ENCODE measurements at places on chromosomes 4 and X. TPM values are rescaled to one million over a fixed set of nuclear protein-coding genes. Genes with fewer than 3 reads are reported as not detected.

The KLKB1 gene
- 2.2 TPM for polyA plus RNA-seq

The CT45A5 gene
- 0.94 TPM for polyA plus RNA-seq

The PAGE4 gene
- polyA plus RNA-seq, result not detected

The PHOX2B gene
- polyA plus RNA-seq, result not detected

The HPGDS gene
- polyA plus RNA-seq, result 2.2 TPM

The SPATA4 gene
- polyA plus RNA-seq, result 4.7 TPM

The CXXC4 gene
- polyA plus RNA-seq, result 5.4 TPM

The TLR1 gene
- polyA plus RNA-seq, result 0.32 TPM

The ARSJ gene
- polyA plus RNA-seq, result 0.85 TPM

The TMSB15C gene
- not detected for polyA plus RNA-seq

The MSX1 gene
- 0.86 TPM for polyA plus RNA-seq

The MAGEA8 gene
- not detected for polyA plus RNA-seq

The CTAG2 gene
- polyA plus RNA-seq, result not detected

The CPE gene
- 852 TPM for polyA plus RNA-seq

The PRMT9 gene
- polyA plus RNA-seq, result 4.4 TPM

The OTC gene
- polyA plus RNA-seq, result not detected

The BEND2 gene
- polyA plus RNA-seq, result not detected

The FGG gene
- not detected for polyA plus RNA-seq

The KDR gene
- polyA plus RNA-seq, result not detected

The DMP1 gene
- not detected for polyA plus RNA-seq

The ARX gene
- polyA plus RNA-seq, result 0.66 TPM

The EDA2R gene
- not detected for polyA plus RNA-seq

The TMEM144 gene
- 40.6 TPM for polyA plus RNA-seq

The SCD5 gene
- polyA plus RNA-seq, result 439 TPM

The ABCB7 gene
- 9.7 TPM for polyA plus RNA-seq

The TADA2B gene
- polyA plus RNA-seq, result 3.0 TPM

The CLDN34 gene
- polyA plus RNA-seq, result not detected

The HSPA4L gene
- polyA plus RNA-seq, result 136 TPM

The TMSB15A gene
- polyA plus RNA-seq, result not detected

The CNKSR2 gene
- 145 TPM for polyA plus RNA-seq

The GIMD1 gene
- polyA plus RNA-seq, result not detected

The TEC gene
- polyA plus RNA-seq, result 0.06 TPM

The EDA gene
- 0.52 TPM for polyA plus RNA-seq

The ADH1C gene
- not detected for polyA plus RNA-seq

The ZNF141 gene
- 6.5 TPM for polyA plus RNA-seq

The MAGEB3 gene
- not detected for polyA plus RNA-seq

The EDNRA gene
- polyA plus RNA-seq, result 0.76 TPM

Data from Purkinje cell (primary cell).